ENCODE measurements at places on chromosomes 5 and 9.

- DNase-seq: no peak
Measured at GRCh38 chr5:98391921-98392625, 381.4 kb upstream of the RGMB start.

DNA sequence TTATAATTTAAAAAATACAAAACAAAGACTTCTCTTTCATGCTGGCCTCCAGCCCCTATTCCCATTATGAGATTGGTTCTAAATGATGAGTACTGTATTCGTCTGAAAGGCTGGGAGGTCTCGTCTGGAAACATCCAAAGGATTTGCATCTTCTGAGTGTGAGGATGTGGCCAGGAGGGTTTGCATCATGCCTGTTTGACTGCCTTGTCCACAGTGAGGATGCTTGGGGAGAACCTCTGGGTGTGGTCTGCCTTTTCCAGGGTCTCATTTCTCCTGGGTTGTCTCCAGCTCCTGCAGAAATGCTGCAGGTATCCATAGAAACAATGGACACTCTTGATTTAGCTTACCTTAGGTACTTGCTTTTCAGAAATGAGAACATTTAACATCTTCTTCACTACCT is 26.4 kb upstream of the CXCL14 start:
- no peak for DNase-seq

GRCh38 chr9:83630938-83631457 is 8.1 kb downstream of the IDNK start:
- no peak for DNase-seq

GRCh38 chr5:167822241-167822640 is 469.2 kb upstream of the WWC1 start:
- no peak for DNase-seq

DNA sequence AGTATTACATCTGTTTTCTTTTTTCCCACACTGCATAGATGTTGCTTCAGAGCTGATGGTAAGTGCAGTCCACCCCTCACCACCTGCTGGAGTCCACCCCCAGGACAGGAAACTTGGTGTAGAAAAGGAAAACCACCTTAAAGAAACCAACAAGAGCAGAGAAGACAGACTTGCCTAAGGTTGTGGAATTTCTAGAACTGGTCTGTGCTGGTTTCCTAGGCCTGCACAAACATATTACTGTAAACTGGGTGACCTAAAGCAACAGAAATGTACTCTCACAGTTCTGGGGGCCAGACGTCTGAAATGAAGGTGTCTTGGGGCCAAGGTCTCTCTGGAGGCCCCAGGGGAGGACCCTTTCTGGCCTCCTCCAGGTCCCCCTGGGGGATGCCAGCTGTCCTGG is 293.4 kb upstream of the IRX1 start:
- no peak for DNase-seq

- DNase-seq: no peak
Measured at GRCh38 chr5:150625831-150626746, 14.4 kb upstream of the SYNPO start.

- DNase-seq: no peak
Measured at GRCh38 chr9:92432350-92432749, 8.1 kb upstream of the OMD start.

DNA sequence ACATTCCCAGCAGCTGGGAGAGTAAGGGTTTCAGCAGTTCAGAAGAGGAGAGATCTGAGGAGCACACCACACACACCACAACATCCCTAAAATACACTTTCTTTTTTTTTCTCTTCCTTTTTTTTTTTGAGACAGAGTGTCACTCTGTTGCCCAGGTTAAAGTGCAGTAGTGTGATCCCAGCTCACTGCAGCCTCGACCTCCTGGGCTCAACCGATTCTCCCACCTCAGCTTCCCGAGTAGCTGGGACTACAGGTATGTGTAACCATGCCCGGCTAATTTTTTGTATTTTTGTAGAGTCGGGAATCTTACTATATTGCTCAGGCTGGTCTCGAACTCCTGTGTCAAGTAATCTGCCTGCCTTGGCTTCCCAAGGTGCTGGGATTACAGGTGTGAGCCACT is 9.7 kb upstream of the UBAP1 start:
- no peak for DNase-seq

DNA sequence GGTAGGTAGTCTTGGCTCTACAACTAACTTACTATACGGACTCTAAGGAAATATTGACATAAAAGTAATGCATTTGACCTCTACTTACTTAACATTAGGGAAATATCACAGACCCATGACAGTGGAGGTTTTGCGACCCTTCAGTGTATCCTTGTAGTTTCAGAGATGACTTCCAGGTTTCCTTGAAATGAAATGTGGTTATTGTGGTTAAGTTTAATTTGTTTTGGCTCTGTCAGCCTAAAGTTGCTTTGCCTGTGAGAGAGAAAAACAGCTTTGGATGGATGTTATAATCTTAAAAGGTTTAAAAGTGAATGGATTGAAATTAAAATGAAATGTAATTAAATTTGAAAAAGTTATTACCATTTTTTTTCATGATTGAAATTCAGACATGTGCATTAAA is 42.9 kb downstream of the LRRTM2 start:
- DNase-seq: no peak

- no peak for DNase-seq
Measured at GRCh38 chr5:67222243-67223025, 25.8 kb upstream of the CD180 start.

- no peak for DNase-seq
Measured at GRCh38 chr5:135210286-135211055, 176.4 kb upstream of the PITX1 start.
